Activated CD4-positive, alpha-beta T cell treated with anti-CD3 and anti-CD28 coated beads, Interleukin-2, Interleukin-6, amounts not matched to agents 100 ng/mL and 50 ng/mL, durations not matched to agents 16 hours and 8 hours (primary cell): ENCODE measurements at places on chromosomes 7 and 10.
A peak's percentile ranks its signal among the peaks of the same experiment; 100 is the strongest.

DNA sequence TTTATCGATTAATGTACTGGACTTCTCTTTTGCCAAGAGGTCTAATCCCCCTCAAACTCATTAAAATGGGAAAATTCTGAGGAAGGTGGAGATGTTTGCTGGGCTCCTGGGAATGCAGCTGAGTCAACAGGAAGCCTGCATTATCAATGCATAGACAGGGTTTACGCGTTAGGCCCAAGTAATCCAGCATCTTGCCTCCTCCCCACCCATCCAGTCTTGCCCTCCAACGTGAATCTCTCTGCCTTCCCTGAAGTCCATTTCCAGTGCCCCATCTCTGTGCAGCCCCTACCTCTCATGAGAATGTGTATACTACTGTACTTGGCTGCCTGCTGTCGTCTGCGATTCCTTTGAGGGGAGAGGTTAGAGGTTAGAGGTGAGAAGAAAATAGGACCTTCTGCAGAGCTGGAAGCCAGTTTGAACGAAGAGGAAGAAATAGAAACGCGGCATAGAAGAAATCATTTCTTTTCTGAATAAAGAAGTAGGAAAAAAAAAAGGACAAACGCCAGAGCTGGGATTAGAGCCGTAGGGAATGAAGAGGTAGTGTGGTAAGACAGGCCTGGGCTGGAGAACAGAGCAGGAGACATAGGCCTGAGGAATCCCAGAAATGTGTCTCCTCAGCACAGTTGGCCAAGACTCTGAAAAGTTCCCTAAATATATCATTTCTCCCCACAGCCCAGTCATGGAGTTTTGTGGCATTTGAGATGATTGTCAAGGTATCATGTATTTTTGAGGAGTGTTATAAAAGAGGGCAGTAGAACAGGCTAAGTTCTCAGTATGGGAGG lies 75.6 kb downstream of the MYOF start:
- DNase-seq, result no peak

- DNase-seq, result peak; percentile 13
These were observed 276.4 kb downstream of the TCF7L2 start for GRCh38 chr10:113226399-113226798.

GRCh38 chr10:121478556-121478955 lies 119.7 kb downstream of the FGFR2 start:
- DNase-seq, result no peak

DNA sequence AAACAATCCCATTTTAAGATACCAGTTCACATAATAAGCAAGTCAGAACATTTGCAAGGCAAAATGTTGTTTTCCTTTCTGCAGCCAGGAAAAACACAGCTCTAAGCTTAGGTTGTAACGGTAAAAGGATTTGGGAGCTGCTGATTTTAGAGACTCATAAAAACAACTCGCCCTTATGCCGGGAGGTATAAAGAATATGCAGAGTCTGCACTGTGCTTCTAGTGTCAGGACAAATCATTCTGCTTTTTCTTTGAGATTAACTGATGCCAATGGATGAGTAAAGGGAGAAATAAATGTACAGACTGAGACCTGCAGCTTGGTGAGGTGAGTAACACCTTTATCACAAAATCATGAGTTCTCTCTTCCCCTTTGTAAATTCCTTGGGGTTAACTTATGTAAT lies 2.0 kb upstream of the SFR1 start:
- DNase-seq, result no peak

- peak; percentile 5 for DNase-seq
These were observed at the start of gene CTTNBP2 for GRCh38 chr7:117873310-117874190. CTTNBP2 (minus strand) TSS chr7:117873441; CDS start chr7:117873415, 26 bp downstream.

DNA sequence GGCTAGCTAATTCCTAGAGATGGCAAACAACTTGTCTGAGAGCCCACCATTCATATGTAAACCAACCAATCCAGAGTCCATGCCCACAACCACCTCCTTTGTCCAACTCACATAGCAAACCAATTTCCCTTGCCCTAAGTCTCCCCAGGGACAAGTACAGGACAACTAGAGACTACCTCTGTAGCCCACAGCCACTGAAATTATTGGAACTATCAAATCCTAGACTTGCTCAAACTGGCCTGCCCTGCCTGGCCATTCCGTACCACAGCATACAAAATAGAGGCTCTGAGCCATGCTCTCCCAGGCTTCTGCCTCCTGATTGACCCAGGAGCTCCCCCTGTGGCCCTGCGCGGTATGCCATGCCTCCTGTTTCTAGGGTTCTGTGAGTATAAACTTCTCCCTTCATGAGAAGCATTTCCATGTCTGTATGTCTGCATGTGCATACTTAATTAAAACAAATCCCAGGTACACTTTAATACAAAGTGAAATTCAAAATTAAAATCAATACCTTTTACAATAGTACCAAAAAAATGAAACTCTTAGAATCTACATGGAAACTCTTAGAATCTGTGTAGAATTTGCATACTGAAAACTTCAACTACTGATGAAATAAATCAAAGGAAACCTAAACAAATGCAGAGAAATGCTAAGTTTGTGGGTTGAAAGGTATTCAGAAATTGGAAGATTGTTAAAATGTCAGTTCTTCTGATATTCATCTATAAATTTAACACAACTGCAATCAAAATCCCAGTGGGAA lies 4.0 kb upstream of the HECW1 start:
- peak; percentile 65 for DNase-seq

DNA sequence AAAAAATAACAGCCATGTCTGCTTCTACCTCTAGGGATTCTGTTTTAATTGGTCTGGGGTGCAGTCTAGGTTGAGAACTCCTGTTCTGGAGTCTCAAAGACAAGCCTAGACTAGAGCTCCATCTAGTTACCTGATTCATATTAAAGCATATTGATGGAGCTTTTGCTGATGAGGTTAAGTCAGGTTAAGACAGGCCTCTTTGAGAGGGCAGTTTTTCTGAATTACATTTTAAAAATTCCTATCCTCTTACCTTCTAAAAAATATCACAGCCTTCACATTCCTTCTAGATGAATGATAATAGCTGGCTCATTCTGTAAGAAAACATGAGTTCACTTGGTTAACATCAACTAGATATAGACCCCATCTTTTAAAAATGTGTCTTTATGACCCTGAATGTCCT lies 28.9 kb downstream of the MGAM start:
- DNase-seq, result no peak

DNA sequence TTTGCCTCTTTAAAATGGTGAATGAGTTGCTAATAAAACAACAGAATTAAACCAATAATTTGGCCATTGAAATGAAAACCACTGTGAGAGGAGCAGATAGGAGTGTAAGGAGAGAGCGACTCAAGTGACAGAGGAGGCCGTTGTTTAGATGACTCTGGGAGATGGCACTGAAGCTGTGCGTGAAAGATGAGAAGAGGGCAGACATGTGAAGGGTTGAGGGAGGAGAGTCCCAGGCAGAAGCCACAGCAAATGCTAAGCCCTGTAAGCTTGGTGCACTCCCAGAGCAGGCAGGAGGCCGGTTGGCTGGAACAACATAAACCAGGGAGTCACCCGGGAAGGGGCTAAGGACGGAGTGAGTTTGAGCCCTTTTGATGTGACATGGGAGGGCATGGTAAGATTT lies 814 bp upstream of the OPALIN start:
- DNase-seq, result no peak

DNA sequence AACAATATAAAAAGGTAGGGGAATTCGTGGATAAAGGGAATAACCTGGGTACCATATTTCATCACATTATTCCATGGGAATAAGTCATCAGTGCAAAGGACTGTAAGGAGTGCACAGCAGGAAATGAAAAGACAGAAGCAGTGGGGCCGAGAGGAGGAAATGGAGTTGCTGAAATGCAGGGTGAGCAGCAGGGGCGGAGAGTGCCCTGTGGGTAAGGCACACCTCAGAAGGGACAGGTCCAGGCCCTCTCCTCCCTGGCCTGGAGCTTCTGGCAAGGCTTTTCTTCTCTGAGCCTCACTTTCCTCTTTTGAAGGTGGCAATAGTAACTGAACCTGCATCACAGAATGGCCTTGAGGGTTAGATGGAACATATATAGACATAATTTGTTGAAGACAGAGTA lies 26.2 kb downstream of the IKZF1 start:
- DNase-seq, result no peak

GRCh38 chr10:46255801-46256747 lies 30.7 kb upstream of the ANTXRL start:
- peak; percentile 54 for DNase-seq

GRCh38 chr7:157495594-157495993 lies 158.8 kb downstream of the DNAJB6 start:
- DNase-seq, result peak; percentile 35

DNA sequence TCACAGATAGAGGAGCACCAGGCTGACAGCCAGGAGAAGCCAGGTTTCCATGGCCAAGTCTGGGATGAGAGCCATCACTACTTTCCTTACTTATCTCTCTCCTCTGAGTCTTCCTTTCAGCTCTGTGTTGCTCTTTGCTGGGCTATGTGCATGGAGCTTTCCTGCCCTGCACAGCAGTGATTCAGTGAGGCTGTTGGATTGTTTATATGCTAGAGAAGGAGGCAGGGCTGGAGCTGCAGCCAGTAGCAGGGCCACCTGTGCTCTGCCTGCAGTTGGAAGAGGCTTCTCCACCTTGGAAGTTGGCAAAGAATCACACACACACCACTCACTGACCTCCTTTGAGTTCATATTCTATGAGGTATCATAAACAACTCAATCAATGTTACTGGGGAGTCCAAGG lies at the start of gene CYP3A4:
Gene CYP3A4 (minus strand): TSS at position 178 of the 400 bp plus-strand sequence. CDS start 103 bp downstream, at position 75.
- no peak for DNase-seq

GRCh38 chr10:44828508-44829142 lies 82.5 kb upstream of the TMEM72 start:
- DNase-seq, result no peak

- no peak for DNase-seq
These were observed 315.7 kb downstream of the NRG3 start for GRCh38 chr10:82190432-82191260.

GRCh38 chr7:14841869-14842268 lies 60.7 kb downstream of the DGKB start:
- no peak for DNase-seq

DNA sequence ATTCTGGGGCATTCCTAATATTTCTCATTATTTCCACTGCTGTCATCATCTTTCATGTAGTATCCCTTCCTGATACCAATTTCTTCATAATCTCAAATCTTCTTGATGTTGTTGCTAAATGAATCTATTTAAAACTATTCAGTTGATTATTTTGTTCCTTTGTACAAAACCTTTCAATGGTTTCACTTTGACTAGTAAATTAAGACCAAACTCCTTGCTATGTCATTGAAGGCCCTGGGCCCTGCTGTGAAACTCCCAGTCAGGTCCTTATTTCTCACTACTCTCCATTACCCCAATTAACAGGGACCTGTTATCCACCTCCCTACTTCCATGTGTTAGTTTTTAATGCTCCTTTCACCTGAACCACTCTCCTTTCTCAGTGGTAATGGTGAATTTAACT lies 97.0 kb downstream of the CTTNBP2 start:
- DNase-seq, result no peak

DNA sequence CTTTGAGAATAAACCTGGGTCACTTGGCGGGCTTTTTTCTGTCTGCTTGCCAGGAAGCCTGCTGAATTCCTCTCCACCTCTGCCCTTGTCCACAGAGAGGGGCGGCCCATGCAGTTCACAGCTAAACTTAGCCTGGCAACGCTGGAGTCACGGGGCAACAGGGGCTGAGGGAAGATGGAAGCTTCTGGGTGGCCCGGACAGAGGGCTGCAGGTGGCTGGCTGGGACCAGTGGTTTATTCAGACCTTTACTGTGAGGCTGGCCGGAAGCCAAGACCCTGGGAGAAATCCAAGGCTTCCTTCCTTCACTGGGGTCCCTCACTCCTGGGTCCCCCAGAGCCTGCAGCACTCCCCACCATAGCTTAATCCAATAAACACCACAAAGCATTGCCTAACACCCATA lies 17.0 kb downstream of the ITPRIP start:
- DNase-seq, result no peak

- no peak for DNase-seq
These were observed 592.9 kb downstream of the DNAJB6 start for GRCh38 chr7:157929671-157930070.
